ENCODE measurements at places on chromosomes 6 and 20.

- DNase-seq = no peak
Observed at GRCh38 chr6:134937426-134937825, 12.5 kb downstream of the ALDH8A1 start.

DNA sequence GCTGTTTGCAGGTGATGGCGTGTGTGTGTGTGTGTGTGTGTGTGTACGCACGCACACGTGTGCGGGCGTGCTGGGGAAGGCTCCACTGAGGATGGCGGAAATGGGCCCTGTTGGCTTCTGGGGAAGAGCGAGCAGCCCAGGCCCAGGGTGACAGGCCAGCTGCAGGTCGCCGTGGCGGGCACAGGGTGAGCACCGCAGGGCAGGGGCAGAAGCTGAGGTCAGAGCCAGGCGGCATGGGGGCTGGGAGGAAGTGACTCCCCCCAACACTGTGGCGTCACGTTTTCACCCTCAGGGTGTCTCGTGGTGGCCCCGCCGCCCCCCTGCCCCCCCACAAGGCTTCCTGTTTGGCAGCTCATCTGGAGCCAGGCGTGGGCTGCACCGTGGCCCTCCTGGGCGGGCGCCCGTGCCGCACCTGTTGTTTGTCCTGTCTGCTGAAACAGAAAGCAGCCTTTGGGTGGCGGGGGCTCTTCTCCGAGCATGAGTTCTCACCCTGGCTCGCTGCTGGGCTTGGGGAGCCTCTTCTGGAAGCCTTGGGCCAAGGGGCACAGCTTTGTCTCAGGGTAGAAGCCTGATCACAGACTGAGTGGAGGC, 7.1 kb downstream of the RBM38 start:
- no peak for DNase-seq

GRCh38 chr6:160883560-160883959, 108.0 kb upstream of the MAP3K4 start:
- DNase-seq = no peak

GRCh38 chr6:152401978-152402377, 235.2 kb downstream of the SYNE1 start:
- no peak for DNase-seq

DNA sequence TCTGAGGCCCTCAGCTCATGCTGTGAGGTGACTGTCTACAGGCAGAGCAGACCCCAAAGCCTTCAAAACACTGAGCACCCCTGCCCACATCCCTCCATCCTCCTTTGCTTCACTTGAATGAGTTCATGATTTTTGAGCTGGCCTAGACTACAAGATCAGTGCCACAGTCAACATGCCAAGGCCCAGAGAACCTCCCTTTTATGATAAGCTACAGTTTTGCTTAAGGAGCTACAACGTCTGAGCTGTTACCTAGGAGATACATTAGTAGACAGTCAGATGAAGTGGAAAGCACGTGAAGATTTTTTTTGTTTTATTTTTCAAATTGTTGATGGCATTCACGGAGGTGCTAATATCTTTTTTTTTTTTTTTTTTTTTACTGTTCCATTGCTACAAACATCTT, 139.0 kb downstream of the SOBP start:
- DNase-seq = no peak

DNA sequence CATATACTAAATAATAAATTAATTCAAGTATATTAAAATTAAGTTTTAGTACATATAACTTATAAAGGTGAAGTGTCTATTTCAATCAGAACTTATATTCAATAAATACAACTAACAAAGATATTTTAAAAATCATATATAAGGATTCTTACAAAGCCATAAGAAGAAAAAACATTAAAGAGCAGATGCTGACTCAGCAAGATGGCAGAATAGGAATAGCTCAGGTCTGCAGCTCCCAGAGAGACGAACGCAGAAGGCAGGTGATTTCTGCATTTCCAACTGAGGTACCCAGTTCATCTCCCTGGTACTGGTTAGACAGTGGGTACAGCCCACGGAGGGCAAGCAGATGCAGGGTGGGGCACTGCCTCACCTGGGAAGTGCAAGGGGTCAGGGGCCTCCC, 811.1 kb downstream of the EYS start:
- no peak for DNase-seq

- DNase-seq = no peak
Observed at GRCh38 chr6:139832493-139833305, 458.3 kb upstream of the CITED2 start.

DNA sequence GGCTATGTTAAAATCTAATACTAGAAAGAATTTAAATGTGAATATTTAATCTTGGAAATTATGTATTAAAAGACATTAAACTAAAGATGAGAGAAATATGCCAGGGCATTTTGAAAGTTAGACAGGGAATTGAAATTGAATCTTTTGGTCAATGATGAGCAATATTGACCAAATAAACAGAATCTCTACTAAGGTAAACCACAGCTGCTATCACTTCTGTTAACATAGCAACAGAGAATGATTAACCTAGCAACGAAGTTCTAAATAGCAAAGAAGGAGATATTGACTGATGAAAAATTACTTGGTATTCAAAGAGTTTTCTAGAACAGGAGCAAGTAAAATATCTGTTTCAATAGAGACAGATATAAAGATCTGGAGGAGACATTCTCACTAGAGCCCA, 45.2 kb upstream of the RSPO3 start:
- no peak for DNase-seq

GRCh38 chr20:1846341-1846740, 48.9 kb upstream of the SIRPA start:
- no peak for DNase-seq

DNA sequence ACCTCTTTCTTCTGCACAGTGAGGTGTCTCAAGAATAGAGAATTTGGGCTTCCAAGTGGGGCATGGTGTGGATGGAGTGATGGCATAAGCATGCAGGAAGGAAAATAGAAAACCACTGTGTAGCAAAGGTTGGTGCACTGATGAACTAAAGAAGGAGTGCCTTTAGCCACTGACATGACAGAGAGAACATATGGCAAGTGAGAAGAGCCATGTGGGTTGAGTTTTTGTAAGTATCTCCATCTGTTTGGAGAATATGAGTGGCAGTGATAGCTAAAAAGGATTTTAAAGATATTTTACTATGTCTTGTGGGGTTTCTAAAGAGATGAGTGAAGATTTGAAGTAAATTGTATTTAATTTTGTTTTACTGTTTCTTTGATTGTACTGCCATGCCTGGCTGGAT, 160.5 kb upstream of the GRIK2 start:
- no peak for DNase-seq

- DNase-seq = no peak
Observed at GRCh38 chr20:8860011-8860495, 208.8 kb upstream of the PLCB4 start.

- DNase-seq = peak; percentile 68
Observed at GRCh38 chr20:62921119-62921687, 5.1 kb downstream of the DIDO1 start.
